ENCODE measurements at places on chromosomes 1 and 21.
A peak's percentile ranks its signal among the peaks of the same experiment; 100 is the strongest.

- no peak for DNase-seq
Measured at GRCh38 chr1:11579506-11579905, 74.7 kb downstream of the FBXO2 start.

DNA sequence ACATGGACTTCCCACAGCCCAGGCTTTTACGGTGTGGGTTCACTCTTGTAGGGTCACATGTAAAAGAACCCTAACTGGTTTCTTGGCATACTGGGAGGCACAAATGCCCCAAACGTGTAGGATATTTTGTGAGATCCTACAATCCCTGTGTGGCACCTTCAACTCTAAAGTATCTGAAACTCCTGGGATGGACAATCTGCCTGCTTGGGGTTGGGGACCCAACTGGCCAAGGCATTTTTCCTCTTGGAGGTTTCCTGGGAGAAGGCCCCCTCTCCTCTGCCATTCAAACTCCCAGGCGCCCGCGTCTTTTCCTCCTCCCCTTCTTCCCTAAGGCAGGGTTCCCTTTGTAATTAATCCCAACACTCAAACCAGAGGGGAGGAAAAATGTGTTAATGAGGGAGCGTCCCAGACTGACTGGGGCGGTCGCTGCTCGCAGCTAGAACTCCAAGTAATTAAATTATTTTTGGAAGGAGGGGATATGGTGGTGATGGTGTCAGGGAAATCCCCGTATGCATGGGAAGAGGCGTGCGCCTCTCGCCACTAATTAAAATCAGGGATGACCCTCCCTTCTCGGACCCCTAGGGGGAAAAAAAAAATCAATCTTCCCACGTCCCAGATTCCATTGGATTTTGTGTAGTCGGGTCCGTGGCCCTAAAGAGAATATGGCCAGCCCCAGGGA is 681 bp upstream of the VANGL2 start:
- DNase-seq, result no peak

DNA sequence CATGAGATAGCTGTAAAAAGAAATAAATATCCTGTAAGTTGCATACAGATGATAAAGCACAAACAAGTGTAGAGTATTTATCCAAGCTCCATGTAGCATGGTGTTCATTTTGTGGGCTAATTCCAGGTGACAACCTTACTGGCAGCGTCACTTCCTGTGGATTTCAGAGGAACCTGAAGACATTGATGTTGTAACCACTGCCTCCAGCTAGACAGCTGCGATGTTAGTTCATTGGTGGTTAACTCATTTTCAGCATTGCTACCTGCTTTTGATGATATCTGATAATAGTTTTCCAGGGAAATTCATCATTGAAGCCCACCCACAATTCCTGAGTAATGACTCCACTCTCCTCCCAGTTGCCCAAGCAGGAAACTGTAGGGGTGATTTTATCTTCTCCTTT is 3.0 kb downstream of the HSD3B1 start:
- no peak for DNase-seq

DNA sequence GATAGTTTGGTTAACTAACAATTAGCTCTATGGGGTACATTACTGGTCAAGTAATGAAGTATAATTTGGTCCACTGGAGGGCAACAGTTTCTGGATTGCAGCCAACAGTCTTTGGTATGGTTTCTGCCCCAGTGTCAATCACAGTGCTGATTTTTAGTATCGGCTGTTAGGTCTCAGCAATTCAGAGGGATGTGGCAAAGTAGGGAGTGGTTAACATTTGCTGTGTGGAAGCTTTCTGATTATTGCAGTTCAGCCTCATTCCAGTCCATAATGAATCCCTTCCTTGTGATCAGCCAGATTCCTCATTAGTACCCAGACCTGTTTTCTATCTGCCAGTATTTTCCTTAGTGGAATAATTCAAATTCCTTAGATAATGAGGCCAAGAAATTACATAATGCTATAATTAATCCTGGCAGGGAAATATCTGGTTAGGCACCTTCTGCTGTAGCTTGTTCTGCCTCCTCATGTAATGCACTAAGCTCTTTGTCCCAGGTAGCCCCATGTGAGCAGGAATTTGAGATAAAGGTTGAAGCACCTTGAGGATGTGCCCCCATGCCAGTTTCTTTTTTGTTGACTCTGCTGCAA is 14.0 kb downstream of the F3 start:
- DNase-seq, result peak; percentile 52

GRCh38 chr1:110150330-110151174 is at the start of gene SLC6A17:
TSS of gene SLC6A17 (plus strand) at chr1:110150494. CDS start at chr1:110166930, 16,436 bp downstream.
- DNase-seq, result peak; percentile 12

GRCh38 chr1:12095452-12096263 is 32.6 kb downstream of the TNFRSF8 start:
- no peak for DNase-seq

GRCh38 chr21:40686526-40686925 is 160.4 kb downstream of the DSCAM start:
- DNase-seq, result no peak

GRCh38 chr1:229409616-229410369 is 24.1 kb downstream of the ACTA1 start:
- no peak for DNase-seq

DNA sequence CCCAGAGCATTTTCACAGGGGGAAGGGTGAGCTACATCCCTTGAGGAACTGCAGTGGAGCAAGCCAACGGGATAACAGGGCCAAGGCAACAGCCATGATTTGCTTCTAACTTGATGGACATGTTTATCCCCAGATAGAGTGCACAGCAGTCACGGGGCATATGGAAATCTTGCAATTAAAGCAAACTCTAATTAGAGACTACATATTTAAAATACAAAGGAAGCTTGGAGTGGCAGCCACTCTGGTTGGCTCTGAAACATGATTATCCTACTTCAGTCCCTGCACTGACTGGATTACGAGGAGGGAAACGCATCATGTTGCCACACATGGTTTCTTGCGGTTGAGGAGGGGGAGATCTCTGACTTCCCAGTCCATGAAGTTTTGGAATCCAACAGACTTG is 60.8 kb downstream of the BEND5 start:
- DNase-seq, result no peak

DNA sequence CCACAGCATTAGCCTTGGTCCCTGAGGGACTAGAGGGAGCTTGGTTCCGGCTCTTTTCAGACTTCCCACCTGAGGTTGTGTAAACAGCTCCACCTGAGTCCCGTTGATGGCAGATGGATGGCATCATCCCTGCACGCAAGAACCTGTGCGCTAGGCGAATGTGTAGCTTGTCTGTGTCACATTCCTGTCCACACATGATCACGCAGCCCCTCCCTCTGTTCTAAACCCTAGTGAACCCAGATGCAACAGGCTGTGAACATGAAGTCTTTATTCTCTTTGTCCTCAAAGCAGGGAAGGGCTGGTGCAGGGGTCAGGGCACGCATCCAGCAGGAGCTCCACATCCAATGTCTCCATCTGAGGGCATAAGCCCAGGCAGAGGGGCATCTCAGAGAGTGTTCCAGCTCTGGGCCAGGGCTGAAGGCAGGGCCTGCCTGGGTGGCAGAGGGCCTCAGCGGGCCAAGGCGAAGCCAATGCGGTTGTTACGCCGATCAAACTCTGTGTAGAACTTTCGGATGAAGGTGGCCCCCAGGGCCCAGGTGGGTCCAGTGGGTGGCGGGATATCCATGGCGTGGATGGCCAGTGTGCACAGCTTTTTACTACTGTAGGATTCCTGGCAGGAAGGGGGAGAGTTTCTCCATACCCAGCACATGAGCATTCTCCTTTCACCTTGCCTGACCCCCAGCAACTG is 2.9 kb upstream of the ETNK2 start:
- peak; percentile 81 for DNase-seq

GRCh38 chr1:213585959-213586586 is 401.7 kb upstream of the PROX1 start:
- DNase-seq, result no peak

- DNase-seq, result no peak
Measured at GRCh38 chr21:43302769-43303168, 124.2 kb downstream of the SIK1 start.

DNA sequence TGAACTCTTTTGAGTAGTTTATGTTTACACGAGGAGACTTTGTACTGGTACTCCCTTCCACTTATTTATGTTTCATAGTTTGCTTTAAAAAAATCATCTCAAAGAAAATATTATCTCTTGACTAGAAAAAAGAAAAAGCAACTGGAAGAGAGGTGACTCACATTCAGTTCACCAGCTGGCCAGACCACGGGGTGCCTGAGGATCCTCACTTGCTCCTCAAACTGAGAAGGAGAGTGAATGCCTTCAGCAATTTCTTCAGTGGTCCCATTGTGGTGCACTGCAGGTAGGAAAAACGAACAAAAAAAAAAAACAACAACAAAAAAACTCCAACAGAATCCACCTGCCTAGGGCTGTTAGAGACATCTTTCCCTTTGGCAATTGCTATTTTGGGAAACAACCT is 102.9 kb downstream of the PTPRC start:
- no peak for DNase-seq

DNA sequence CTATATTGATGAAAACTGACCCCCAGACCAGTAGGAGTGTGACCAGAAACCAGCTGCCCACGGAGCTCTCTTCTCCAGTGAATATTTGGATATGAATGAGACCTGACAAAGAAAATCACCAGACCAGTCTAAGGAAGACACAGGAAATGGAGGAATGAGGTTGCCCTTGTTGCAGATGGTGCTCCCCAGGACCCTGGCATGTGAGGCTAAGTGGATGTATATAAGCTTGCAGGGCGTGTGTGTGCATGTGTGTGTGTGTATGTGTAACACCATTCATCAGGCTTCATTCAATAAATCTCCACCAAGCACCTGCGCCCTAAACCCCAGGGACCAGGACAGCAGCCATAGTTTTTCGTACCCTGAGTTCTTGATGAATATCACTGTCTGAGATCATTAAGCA is 14.4 kb downstream of the PHLDA3 start:
- DNase-seq, result no peak

- DNase-seq, result no peak
Measured at GRCh38 chr21:42523211-42523610, 9.6 kb downstream of the SLC37A1 start.

- no peak for DNase-seq
Measured at GRCh38 chr1:99062192-99062591, 57.5 kb upstream of the PLPPR5 start.

DNA sequence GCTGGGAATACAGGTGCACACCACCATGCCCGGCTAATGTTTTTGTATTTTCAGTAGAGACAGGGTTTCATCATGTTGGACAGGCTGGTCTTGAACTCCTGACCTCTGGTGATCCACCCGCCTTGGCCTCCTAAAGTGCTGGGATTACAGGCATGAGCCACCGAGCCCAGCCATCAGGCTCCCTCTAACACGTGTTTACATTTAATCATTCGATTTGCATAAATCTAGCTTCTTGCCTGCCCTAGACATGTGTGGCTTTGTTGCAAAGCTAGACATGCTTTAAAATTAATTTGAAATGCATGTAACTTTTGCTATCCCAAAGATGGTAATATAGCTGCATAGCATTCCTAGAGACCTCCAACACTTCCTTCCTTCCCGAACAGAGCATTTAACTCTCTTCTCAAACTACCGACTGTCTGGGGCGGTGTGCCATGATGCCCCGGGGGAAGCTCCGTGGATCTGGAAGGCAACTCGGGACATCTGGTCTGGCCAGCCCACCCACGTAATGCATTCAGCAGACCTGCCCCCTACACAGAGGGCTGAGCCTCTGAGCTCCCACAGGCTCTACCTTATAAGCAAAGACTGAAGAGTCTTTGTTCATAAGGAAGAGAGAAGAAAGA is 34.6 kb upstream of the NID1 start:
- DNase-seq, result no peak

- no peak for DNase-seq
Measured at GRCh38 chr1:51875291-51875772, 3.2 kb downstream of the NRDC start.

- no peak for DNase-seq
Measured at GRCh38 chr1:153238527-153238926, 21.0 kb upstream of the LORICRIN start.

GRCh38 chr1:211135342-211135950 is 1.5 kb upstream of the KCNH1 start:
- DNase-seq, result no peak

GRCh38 chr1:62836856-62837540 is 53.1 kb downstream of the ATG4C start:
- DNase-seq, result no peak

DNA sequence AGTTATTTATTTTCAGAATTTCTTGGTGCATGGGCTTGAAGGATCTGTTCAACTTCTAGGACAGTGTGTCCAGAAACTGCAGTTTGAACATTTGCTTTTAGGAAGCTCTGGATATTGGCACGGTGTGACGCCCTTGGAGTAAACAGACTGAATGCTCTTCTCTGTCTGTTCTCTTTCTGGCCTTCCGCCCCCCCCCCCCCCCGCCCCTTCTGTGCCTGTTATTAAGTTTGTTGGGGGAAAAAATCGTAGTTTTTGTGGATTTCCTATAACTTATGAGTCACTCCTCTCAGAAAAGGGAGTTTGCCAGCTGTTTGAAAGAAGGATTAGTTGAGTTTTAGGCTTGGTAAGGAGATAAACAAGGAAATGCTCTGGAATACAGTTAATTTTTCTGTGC is 1.2 kb downstream of the KCTD3 start:
- no peak for DNase-seq

GRCh38 chr1:223363856-223364684 is at the start of gene SUSD4:
TSS of gene SUSD4 (minus strand) at chr1:223364176. CDS start at chr1:223363425, 751 bp downstream.
- DNase-seq, result no peak

DNA sequence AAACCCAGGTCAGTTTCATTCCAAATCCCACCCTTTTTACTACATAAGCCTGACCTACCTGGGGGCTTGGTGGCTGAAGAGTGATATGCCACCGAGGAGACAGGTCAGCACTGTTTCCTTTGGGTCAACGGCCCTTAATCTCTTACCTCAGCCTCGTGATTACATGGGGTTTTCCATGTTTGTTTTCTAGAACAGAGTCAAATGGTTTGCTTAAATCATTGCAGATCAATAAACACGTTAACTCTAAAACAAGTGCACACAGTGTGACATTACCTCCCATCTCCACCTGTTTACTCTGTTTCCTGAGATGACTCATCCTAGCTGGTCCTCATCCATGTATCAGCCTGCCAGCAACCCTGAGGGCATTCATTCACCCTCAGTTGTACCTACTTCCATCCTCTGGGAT is 40.8 kb upstream of the TP53BP2 start:
- DNase-seq, result peak; percentile 20

DNA sequence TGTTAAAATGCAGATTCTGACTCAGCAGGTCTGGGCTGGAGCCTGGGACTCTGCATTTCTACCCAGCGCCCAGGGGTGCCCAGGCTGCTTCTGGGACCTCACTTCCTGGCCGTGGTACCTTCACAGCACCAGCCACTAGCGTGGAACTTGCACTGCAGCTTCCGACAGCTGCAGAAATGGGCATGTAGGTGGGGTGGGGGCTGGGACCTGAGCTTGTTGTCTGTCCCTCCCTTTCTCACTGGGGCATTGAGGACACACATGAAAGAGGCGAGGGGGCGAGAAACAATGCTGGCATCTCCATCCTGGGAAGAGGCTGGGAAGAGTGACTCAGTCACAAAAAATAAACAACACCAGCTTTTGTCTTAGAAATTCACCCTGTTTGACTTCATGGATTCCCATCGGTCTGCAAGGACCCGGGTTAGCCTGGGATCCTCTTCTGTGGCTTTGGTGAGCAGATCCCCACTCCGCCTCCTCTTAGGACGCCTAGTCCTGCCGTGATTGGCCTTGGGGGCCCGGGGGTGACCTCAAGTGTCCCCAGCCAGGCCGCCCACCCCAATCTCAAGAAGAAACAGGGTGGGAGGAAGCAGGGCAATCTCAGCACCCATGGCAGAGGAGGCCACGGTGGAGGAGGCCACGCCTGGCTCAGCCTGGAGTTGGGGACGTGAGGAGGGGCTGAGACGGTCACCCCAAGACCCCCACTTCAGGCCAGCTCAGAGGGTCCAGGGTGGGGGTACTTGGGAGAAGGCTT is 29.9 kb upstream of the POFUT2 start:
- DNase-seq, result no peak

Data from epithelial cell of prostate (primary cell).